ENCODE measurements at places on chromosomes 2 and 18.

GRCh38 chr2:6384341-6384740 is 481.4 kb downstream of the CMPK2 start:
- DNase-seq = no peak

DNA sequence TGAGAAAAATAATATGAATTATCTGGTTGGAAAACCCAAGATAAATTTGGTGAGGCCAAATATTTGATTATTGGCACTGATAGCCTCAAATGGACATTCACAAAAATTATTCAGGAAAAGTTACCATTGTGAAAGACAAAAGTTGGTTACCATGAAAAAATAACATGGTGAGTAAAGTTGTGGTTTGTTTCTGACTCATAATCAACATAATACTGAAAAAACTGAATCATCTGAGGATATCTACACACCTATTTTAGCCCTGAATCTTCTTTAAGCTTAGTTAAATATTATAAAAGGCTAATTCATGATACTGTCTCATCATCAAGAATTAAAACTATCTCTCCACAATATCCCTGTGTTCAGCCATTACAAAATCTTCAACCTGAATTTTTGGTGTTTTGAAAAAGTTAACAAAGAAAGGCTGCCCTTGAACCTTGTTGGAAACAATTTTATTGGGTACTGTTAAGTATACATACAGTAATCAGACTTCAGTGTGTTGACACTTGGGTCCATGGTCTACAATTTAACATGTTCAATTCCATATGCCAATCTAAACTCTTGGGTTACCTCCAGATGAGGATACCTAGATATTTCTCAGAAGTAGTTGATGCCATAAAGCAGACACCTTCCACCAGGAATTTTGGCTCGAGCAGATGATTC is 607.5 kb upstream of the SLC39A10 start:
- no peak for DNase-seq

DNA sequence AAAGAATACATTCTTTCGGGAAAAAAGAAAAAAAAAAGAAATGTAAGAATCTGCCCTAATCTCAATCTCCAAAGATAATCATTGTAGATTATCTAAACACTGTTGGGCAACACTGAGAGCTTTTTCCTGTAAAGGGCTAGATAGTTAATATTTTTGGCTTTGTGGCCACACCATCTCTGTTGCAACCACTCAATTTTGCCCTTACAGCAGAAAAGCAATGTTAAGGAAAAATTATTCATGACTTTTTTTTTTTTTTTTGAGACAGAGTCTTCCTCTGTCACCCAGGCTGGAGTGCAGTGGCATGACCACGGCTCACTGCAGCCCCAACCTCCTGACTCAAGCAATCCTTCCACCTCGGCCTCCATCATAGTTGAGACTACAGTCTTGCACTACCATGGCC is 17.3 kb upstream of the FZD5 start:
- no peak for DNase-seq

DNA sequence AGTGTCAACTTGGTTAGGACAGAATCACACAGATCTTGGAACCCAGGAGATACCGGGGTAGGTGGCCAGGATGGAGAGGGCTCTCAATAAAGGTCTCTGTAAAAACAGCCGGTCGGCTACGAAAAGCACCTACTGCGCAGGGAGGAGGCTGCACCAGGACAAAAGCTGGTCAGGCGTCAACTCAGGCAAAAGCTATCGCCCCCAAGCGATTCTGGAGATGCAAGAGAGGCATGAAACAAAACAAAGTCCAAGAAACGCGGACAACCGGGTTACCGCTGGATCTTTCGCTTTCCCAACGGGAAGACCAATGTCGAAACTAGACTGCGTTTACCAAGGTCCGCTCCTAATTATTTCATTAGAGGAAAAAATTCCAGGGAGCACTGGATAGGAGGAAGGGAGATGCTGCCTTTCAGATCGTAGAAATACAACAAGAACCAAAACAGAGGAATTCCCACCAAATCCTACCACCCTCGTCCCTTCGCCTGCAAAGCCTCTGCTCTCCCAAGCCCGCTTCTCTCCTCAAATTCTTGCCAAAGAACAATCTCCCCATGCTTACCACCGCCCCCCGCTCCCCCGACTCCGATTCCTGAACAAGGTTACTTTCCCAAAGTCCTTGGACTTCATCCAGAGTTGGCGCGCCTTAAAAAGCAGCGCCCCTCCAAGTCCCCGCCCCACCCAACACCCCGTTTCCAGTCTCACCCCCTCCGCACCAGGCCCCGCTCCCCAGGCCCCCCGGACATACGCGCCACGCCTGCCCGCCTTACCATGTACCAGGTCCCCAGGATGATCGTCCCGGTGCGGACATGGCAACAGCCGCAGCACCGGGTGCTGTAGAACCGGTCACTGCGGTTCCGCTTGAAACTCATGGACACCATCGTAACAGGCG is 539 bp downstream of the LAPTM4A start:
- peak; percentile 71 for DNase-seq

DNA sequence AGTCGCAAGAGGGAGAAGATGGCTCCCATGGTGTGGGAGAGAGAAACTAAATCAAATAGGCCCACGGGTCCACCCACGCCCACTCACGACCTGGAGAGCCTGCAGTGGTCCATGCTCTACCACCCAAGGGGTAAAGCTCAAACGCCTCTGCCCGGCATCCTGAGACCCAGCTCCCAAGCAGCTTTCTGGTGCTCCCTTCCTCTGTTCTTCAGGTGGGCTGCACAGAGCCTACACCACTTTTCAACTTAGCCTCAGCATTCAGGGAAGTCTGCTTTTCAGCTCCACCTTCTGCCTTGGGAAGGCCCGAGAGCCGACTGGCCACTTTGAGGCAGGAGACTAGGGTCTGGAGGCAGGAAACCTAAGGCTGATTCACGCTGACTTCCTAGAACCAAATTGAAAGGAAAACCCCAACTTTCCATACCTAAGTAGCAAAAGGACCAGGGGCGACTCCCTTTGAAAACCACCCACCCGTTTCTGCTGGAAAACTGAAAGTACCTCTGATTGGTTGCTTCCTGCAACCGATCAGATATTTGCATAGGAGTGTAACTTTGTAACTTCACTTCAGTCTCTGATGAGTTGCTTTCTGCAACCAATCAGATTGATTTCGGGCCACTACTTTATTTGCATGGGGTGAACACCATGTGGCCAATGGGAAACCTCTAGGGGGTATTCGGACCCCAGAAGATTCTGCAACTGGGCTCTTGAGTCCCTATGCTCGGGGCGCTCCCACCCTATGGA is 26.8 kb upstream of the SPATA3 start:
- no peak for DNase-seq

- no peak for DNase-seq
Measured at GRCh38 chr18:56189615-56190014, 448.8 kb downstream of the TXNL1 start.

- peak; percentile 14 for DNase-seq
Measured at GRCh38 chr2:159903443-159904126, 105.6 kb upstream of the CD302 start.

DNA sequence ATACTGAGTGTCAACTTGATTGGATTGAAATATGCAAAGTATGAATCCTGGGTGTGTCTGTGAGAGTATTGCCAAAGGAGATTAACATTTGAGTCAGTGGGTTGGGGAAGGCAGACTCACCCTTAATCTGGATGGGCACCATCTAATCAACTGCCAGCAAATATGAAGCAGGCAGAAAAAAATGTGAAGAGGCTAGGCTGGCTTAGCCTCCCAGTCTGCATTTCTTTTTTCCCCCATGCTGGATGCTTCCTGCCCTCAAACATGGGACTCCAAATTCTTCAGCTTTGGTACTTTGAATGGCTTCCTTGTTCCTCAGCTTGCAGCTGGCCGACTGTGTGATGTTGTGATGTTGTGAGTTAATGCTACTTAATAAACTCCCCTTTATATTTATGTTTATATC is 577.4 kb downstream of the CPS1 start:
- DNase-seq = peak; percentile 17

DNA sequence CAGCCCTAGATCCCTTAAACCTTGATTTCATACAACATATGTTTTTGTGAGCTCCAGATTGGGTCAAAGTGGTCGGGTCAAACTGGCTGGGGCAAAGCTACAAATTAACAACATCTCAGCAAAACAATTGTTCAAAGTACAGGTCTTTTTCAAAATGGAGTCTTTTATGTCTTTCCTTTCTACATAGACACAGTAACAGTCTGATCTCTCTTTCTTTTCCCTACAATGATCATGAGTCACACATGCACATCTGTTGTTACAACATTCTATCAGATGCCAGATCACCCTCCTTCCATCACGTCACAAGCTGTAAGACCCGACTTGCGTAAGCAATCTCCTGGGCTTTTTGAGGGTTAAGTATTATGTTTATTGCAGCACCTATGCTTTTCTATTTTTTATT is 55.1 kb downstream of the RHOB start:
- DNase-seq = peak; percentile 99

DNA sequence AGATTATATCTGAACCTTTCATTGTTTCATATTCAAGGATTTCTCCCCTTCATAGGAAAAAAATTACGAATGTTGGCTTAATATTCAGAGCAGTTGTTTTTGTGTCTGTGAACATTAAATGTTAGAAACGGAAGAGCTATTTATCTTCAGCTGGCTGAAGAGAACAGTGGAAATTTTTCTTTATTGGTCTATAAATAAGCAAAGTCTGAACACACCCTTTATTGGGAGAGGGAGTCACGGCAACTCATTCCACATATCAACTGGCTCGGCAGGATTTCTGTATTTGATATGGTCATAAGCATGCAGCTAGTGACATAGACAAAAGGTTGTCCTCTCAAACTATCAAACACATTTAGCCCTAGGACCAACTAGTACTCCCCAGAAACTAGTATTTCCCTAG is 468.4 kb upstream of the HNRNPA3 start:
- DNase-seq = no peak

DNA sequence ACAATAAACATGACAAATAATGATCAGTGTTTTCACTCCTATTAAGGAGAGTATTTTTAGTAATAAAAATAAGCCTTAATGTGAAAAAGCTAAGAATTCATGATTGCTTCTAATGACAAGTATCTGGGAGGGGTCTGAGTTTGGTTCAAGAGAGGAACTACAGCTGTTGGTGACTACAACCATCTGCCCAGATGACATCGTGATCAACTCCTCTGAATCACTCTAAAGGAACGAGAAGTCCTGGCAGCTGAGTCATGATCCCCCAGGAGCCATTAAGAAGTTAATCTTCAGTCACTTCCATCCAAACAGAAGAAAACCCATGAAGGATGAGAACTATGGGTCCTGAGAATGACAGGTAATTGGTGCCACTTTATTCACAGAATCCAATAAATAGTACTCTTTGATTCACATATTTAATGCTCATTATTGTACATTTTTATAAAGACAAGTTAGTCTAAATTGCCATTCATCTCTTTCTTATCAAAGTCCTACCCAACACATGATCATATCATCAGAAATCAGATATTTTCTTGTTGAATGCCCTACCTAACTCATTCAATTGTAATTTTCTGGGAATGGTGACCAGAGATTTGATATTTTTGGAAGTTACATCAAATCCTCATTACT is 6.8 kb downstream of the TFPI start:
- peak; percentile 96 for DNase-seq

DNA sequence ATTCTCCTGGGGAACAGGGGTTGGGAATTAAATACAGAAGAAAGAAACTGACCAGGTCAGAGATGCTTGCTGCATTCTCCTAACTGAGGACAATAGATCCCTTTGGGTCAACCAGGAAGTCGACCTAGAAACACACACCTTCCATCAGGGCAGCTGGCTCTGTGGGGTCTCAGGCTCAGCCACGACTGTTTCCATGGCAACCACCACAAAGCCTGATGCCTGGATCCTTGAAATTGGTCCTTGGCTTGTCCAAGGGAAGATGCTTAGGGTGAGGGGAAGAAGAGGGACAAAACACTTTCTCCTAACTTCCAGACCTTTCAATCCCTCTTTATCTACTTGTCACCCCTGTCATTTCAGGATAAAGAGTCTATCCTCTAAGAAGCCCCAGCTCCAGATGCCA is 194.4 kb downstream of the ALK start:
- DNase-seq = no peak

- peak; percentile 50 for DNase-seq
Measured at GRCh38 chr18:57353940-57354461, 1.6 kb downstream of the ST8SIA3 start.

DNA sequence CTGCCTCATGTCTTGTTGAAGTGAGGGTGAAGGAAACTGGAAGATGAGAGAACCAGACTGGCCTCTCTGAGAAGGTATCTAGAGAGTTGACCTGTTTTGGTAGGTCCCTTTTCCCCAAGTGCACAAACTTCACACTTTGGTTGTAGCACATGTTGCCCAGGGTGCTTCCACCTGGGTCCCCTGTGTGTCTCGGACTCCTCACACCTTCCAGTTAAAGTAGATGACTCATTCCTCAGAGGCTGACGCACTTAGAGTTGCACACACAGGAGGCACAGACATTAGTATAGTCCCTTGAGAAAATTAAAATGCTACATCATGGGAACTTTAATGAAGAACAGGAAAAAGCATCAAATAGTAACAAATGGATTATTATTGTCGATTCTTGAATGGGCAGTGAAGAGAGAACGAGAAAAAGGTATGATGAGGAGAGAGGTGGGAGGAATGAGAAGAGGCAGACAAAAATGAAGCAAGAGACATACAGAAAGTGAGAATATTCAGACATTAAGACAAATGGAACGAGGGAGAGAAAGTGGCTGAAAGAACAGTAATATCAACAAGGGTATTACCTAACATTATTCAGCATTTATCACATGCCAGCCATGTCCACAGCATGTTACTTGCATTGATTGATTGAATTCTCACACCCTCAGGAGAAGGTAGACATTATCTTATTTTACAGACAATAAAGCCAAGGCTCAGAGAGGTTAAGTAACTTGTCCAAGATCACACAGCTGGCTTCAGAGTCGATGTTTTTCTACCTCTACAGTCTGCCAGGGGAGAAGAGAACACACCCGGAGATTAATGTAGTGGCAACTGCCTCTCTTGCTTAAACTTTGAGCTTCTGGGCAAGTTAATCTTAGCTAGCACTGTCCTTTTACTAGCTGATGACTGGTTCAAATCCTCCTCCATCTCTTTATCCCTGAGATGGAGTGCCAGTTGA is 68.6 kb downstream of the FHOD3 start:
- no peak for DNase-seq
